ENCODE measurements at places on chromosomes 7 and 10.
A peak's percentile ranks its signal among the peaks of the same experiment; 100 is the strongest.

DNA sequence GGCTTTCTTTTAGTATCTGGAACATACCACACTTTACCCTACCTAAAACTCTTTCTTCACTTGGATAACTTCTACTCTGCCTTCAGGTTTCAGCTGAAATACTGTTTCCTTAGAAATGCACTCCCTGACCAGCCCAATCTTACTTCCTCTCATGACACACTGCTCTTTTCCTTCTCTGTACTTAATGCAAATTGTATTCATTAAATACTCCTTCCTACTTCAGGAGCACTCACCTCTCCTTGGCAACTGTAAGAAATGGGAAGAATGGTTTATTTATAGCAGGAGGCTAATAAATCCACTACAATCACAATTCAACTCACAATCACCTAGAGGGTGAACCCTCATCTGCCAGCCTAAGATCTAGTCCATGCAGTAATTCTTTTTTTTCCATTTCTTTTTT is 15.2 kb downstream of the ZCWPW1 start:
- no peaks in the 10 kb centered on the region for H3K36me3 ChIP-seq
- peaks cover 4% of the 10 kb centered on the region for H3K27me3 ChIP-seq
- H3K4me3 ChIP-seq: no peak overlapping the region
- DNase-seq: no peak

DNA sequence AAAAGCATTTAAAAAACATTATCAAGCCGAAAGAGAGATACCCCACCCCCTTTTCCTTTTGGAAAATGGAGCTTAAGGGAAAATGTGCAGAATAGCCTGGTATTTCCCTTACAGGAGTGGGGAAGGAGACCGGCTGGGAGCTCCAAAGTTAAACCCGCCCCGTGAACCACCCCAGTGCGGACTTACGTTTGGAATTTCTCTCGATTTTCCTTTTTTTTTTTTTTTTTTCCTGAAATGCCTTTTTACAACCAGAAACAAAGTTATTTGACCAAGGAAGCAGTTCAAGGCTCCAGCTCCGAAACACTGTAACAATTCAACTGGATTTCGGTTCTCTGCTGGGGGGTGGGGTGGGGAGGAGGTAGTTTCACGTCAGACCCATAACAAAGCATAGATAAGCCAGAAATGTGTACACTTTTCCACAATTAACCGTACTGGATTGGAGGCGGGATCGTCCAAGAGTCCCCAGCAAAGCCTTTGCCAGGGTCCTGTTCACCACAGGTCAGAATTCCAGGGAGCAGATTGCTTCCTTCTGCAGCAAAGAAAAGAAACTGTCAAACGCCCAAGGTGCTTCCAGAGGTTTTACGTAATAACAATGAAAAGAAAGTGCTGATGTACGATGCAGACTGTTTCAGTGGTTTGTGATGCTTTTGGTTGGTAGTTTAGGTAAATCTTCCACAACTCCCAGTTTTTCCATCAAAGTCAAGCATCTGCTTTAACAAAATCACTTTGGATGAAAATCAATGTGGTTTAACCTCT is 6.7 kb downstream of the SKIDA1 start:
- H3K4me1 ChIP-seq: peaks cover 42% of the 10 kb centered on the region
- H3K36me3 ChIP-seq: no peaks in the 10 kb centered on the region
- DNase-seq: peak; percentile 57

DNA sequence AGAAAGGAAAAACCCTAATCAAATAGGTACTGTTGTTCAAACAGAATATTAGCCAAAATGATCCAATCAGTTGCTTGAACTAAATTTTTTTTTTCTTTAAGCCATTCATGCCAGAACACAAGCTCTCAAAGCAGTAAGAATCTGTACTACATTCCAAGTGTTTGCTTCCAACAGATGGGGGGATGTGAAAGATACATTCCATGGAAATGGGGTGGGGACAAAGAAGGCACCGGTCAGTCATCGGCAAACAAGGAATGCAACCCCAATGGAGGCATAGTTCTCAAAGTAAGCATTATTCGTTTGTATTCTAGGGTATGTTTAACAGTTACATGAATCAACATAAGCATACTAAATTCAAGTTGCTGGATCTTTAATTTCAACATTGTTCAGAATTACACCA is 32.5 kb downstream of the C10orf143 start:
- H3K36me3 ChIP-seq: no peaks in the 10 kb centered on the region
- H3K27ac ChIP-seq: no peak overlapping the region
- no peak overlapping the region for H3K4me3 ChIP-seq
- H3K27me3 ChIP-seq: peaks cover 4% of the 10 kb centered on the region
- no peaks in the 10 kb centered on the region for H3K4me1 ChIP-seq

GRCh38 chr10:26445411-26446031 is 7.4 kb downstream of the APBB1IP start:
- H3K4me3 ChIP-seq: peak overlapping the region; percentile 37
- no peaks in the 10 kb centered on the region for H3K27me3 ChIP-seq
- H3K4me1 ChIP-seq: peaks cover 69% of the 10 kb centered on the region
- H3K36me3 ChIP-seq: peaks cover 58% of the 10 kb centered on the region
- peak overlapping the region; percentile 65 for H3K27ac ChIP-seq

DNA sequence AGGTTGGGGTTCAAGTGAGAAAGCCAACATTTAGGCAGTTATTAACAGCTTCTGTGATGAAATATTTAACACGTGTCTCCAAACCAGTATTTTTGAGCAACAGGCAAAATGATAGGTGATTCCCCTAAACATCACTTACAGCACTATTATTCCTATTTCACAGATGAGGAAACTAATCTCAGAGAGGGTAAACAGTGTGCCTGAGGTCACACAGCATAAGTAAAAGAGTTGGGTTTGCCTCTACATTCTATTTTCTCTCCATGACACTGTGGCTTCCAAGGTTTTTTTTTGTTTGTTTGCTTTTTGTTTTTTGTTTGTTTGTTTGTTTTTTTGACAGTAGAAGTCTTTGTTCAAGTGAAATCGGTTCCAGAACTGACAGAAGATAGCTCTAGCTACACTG is 43.2 kb upstream of the PDCD4 start:
- peaks cover 5% of the 10 kb centered on the region for H3K4me1 ChIP-seq
- H3K27ac ChIP-seq: no peak overlapping the region
- DNase-seq: no peak
- peaks cover 23% of the 10 kb centered on the region for H3K27me3 ChIP-seq
- no peaks in the 10 kb centered on the region for H3K36me3 ChIP-seq
- no peak overlapping the region for H3K4me3 ChIP-seq

- DNase-seq: no peak
- H3K36me3 ChIP-seq: no peaks in the 10 kb centered on the region
- peaks cover 9% of the 10 kb centered on the region for H3K27me3 ChIP-seq
- no peaks in the 10 kb centered on the region for H3K4me1 ChIP-seq
These were observed 233.9 kb downstream of the WDR37 start for GRCh38 chr10:1290071-1290471.

DNA sequence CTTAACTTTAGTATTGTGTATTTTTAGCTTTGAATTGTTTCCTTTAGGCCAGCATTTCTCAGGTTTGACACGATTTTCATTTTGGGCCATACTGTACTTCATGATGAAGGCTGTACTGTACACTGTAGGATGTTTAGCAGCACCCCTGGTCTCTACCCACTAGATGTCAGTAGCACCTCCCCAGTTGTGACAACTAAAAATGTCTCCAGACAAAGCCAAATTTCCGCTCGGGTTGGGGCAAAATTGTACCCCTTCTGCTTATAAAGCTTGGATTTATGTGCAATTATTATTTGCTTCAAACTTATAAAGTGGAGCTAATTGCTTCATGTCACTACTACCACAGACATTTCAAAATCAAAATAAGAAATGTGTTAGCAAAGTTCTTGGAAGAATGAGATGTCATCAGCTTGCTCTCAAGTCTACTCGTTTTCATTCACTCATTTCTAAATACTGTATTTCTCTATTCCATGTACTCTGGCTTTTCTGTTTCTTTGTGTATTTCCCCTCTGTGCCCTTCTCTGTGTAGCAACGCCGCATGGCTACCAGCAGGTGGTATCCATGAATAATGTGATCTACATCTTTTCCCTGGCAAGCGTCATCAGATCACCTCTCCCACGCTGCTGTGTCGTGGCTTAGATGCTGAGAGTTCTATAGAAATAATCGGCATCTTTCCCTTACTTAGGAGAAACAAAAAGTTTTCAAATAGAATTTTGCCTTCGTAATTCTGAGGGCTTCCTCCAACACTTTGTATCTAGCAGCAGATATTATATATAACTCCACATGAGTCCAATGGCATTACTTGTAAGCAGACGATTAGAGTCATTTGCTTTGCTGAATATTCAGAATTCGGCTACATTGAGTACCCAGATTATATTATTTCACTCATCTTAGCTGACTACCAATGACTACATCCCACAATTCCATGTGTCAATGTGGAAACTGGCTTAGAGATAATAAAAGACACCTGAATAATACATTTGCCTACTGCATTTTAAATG is 47.8 kb upstream of the CALCR start:
- H3K4me1 ChIP-seq: no peaks in the 10 kb centered on the region
- DNase-seq: no peak
- no peak overlapping the region for H3K4me3 ChIP-seq
- no peak overlapping the region for H3K27ac ChIP-seq

DNA sequence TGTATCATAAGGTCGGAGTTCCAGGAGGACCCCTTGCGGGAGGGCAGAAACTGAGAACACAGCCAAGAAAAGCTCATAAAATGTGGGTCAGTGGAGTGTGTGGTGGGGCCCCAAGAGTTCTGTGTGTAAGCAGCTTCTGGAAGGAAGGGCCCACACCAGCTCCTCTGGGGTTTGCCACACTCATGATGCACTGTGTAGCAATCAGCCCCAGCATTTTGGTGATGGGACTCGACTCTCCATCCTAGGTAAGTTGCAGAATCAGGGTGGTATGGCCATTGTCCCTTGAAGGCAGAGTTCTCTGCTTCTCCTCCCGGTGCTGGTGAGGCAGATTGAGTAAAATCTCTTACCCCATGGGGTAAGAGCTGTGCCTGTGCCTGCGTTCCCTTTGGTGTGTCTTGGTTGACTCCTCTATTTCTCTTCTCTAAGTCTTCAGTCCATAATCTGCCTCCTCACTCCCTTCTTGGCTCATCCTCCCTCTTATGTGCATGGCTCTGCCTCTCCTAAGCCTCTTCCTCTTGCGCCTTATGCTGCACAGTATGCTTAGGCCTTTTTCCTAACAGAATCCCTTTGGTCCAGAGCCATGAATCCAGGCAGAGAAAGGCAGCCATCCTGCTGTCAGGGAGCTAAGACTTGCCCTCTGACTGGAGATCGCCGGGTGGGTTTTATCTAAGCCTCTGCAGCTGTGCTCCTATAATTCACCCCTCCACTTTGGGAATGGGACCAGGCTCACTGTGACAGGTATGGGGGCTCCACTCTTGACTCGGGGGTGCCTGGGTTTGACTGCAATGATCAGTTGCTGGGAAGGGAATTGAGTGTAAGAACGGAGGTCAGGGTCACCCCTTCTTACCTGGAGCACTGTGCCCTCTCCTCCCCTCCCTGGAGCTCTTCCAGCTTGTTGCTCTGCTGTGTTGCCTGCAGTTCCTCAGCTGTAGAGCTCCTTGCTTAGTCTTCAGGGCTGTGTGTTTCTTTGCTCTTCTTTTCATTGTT is 17.8 kb downstream of the PRSS2 start:
- peak overlapping the region; percentile 93 for H3K27ac ChIP-seq
- H3K4me1 ChIP-seq: peaks cover 16% of the 10 kb centered on the region
- H3K36me3 ChIP-seq: peaks cover 65% of the 10 kb centered on the region
- no peaks in the 10 kb centered on the region for H3K27me3 ChIP-seq

DNA sequence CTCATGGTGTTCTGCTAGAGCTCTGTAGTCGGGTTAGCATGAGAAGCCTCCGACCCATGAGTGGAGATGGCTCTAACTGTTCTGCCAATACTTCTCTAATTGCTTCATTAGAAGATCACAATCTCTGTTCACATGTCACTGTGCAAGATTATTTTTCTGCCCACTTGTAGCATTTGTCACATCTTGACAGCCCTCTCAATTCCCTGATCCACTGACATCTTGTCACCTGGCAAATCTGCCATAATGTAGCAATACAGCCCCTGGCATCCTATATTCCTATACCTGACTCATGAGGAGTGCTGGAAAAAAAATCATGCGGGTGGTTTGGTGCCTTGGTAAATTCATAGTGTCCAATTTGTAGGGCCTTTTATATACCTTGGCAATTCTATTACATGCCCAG is 58.4 kb downstream of the ST8SIA6 start:
- no peak for DNase-seq
- H3K27me3 ChIP-seq: peaks cover 15% of the 10 kb centered on the region
- no peaks in the 10 kb centered on the region for H3K36me3 ChIP-seq
- peaks cover 4% of the 10 kb centered on the region for H3K4me1 ChIP-seq

GRCh38 chr7:42902331-42902730 is 9.5 kb downstream of the C7orf25 start:
- no peak overlapping the region for H3K4me3 ChIP-seq
- DNase-seq: no peak
- H3K27me3 ChIP-seq: peaks cover 14% of the 10 kb centered on the region
- no peak overlapping the region for H3K27ac ChIP-seq
- H3K4me1 ChIP-seq: no peaks in the 10 kb centered on the region

DNA sequence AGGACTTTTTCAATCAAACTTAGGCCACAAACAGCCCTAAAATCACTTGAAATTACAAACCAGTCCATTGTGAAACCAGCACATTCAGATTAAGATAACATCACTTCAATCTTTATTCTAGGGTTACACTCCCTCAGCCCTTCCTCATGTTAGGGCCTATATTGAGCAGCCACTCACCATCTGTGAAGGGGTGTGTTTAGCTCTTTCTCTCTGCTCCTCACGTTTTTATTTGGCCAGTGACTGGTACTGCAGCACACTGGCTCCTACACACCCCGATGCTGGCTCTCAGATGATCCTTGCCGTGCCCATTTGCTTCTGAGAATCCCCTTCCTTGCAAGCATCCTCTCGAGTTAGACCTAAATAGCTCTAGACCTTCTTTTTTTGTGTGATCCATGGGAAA is 604.5 kb downstream of the INHBA start:
- H3K27me3 ChIP-seq: no peaks in the 10 kb centered on the region
- H3K27ac ChIP-seq: no peak overlapping the region
- no peaks in the 10 kb centered on the region for H3K4me1 ChIP-seq
- no peaks in the 10 kb centered on the region for H3K36me3 ChIP-seq
